ENCODE measurements at places on chromosomes 7 and 10.

DNA sequence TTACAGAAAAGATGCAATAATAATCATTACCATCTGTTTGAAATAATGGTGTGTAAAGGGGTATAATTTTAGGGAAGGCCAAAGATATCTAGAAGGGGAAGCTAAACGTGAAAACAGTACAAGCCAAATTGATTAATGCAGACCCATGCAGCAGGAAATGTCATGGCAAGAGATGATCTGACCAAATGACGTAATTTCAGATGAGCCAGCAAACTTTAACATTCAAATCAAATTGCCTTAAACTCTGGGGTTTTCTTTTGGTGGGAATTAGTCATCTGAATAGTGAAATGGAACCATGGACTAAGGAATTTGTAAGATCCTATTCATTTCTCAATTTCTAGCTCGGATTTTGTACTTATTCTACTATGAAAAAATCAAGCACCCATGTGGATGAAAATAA, 21.4 kb upstream of the SCIN start:
- DNase-seq: peak; percentile 82

DNA sequence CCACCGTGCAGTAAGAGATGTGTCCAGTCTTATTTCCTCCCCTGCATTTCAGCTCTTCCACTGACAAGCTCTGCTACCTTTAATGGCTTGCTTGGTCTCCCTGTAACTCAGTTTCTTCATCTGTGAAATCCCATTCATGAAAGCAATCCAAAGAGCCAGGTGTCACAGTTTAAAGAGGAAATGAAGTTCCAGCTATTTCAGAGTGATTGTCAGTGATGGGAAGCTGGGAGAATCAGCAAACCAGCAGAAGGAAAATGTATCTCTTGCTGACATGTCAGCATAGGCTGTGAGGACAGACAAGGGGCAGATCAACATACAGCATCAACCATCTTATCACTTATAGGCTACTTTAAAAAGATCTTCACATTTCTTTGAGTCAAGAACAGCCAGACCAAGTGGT, 445.3 kb downstream of the ADRA2A start:
- no peak for DNase-seq

- no peak for DNase-seq
These were observed 42.1 kb downstream of the AMZ1 start for GRCh38 chr7:2729893-2730716.

GRCh38 chr10:6199131-6199733, 3.5 kb upstream of the PFKFB3 start:
- DNase-seq: no peak

DNA sequence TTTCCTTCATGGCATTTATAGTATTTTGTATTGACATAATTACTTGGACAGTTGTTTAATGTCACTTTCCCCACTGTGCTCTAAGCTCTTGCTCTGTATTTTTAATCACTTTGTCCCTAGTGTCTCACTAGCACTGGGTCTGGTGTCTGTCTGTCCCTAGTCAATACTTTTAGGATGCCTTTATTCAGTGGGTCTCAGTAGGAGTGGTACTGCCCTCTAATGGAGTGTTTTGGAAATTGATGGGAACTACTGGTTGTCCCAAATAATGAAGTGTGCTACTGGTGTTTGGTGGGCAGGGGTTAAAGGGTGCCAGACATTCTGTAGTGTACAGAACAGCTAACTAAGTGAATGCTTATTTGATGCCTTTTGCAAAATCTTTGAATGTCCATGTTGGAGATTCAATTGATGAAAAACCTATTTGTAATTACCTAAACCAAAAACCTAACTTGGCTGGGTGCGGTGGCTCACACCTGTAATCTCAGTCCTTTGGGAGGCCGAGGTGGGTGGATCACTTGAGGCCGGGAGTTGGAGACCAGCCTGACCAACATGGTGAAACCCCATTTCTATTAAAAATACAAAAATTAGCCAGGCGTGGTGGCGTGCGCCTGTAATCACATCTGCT, 33.3 kb downstream of the CDK14 start:
- DNase-seq: peak; percentile 63

- DNase-seq: peak; percentile 67
These were observed 50.5 kb downstream of the CDK6 start for GRCh38 chr7:92785923-92786322.

- DNase-seq: peak; percentile 89
These were observed 125.6 kb downstream of the CYP26A1 start for GRCh38 chr10:93199191-93199751.

- DNase-seq: peak; percentile 80
These were observed 93.8 kb upstream of the MEOX2 start for GRCh38 chr7:15780271-15780670.

- DNase-seq: no peak
These were observed 13.0 kb upstream of the NDUFA5 start for GRCh38 chr7:123570390-123571182.

GRCh38 chr7:78510580-78511188, 712.1 kb downstream of the PHTF2 start:
- peak; percentile 65 for DNase-seq

Measured in fibroblast of skin of right biceps (primary cell).